ENCODE measurements at places on chromosomes 7 and 10. TPM values are rescaled to one million over a fixed set of nuclear protein-coding genes. Genes with fewer than 3 reads are reported as not detected.

- DNase-seq, result no peak
Observed at GRCh38 chr10:70274643-70275042, 9.2 kb downstream of the NPFFR1 start.

- DNase-seq, result no peak
Observed at GRCh38 chr7:137828456-137828855, 18.3 kb downstream of the DGKI start.

DNA sequence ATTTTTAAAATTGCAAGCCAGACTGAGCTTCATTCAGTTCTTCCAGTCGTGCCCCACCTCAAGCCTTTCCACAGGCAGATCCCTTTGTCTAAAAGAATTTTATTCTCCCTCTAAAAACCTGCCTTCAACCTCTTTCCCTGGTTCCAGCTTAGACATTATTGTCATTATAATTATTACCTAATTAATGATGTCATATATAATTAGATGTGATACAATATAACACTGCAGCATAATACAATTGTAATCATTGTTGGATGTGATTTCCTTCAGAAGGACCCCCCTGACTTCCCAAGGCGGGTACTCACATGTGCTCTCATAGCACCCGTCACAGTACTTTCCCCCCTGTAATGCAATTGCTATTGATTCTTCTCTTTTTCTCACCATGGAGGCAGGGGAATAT is 88.6 kb downstream of the GPAM start:
- DNase-seq, result no peak

- DNase-seq, result no peak
Observed at GRCh38 chr10:100805543-100806355, 60.4 kb downstream of the PAX2 start.

GRCh38 chr7:107016312-107016711 is 28.2 kb upstream of the PRKAR2B start:
- no peak for DNase-seq

- DNase-seq, result no peak
Observed at GRCh38 chr10:103429647-103430046, 22.5 kb downstream of the CALHM2 start.

GRCh38 chr7:121138262-121138933 is 149.9 kb downstream of the CPED1 start:
- DNase-seq, result peak; percentile 68

- no peak for DNase-seq
Observed at GRCh38 chr10:78176320-78177317, 143.0 kb downstream of the RPS24 start.

The CALY gene
- total RNA-seq, result not detected

The CASP2 gene
- total RNA-seq, result 6.8 TPM

The ELAPOR2 gene
- 13.3 TPM for total RNA-seq

The SLIT1 gene
- 0.51 TPM for total RNA-seq
